Activated CD4-positive, alpha-beta T cell treated with anti-CD3 and anti-CD28 coated beads for 4 hours (primary cell): ENCODE measurements at places on chromosomes 2 and 18.

- no peak for DNase-seq
These were observed 390.5 kb downstream of the IRS1 start for GRCh38 chr2:226409134-226409533.

- no peak for DNase-seq
These were observed 38.7 kb upstream of the COL5A2 start for GRCh38 chr2:189218236-189218635.

DNA sequence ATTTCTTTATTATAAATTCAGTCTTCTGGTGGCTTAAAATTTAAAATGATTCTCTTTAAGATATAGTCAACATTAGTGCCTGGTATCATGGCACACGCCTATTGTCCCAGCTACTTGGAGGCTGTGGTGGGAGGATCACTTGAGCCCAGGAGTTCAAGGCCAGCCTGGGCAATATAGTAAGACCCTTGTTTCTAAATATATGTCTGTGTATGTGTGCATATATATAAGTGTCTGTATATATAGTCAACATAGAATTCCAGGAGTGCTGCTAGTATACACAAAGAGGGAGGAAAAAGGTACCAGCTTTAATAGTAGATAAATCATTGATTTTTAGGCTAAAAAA, 24.9 kb downstream of the EIF4E2 start:
- DNase-seq = no peak

DNA sequence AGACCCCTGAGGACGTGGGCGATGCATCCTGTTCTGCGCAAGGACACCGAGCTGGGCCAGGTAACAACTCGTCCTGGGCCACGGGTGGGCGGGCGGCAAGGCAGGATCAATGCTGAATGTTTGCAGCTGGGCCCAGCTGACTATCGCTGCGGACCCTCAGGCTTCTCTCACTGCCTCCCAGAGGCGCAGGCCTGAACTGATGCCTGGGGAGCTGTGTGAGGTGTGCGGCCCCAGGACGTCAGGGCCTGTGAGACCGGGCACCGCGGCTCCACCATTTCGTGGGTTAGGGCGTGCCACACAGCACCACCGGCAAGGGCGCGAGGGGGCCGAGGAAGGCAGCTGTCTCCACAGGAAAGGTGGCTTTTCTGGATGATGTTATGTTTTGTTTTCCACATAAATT, 307.4 kb downstream of the NDUFA10 start:
- DNase-seq = no peak

DNA sequence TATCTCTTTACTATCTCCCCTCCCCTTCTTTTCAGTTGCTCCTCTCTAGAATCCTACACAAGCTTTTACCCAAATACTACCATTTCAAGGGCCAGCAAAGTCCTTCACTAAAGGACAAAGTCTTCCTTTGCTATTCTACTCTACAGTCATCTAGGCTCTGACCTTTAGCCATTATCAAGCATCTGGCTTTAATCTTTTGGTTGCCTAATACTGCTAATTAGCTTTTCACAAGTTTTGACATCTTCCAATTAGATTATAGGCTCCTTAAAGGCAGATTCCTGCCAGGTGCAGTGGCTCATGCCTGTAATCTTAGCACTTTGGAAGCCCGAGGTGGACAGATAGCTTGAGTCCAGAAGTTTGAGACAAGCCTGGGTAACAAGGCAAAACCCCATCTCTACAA, 194.4 kb downstream of the SH3BP4 start:
- no peak for DNase-seq

- no peak for DNase-seq
These were observed 61.9 kb upstream of the TTC27 start for GRCh38 chr2:32565902-32566301.

GRCh38 chr2:216909541-216910210, 49.8 kb upstream of the TNP1 start:
- no peak for DNase-seq

- DNase-seq = no peak
These were observed 6.8 kb upstream of the GAL3ST2 start for GRCh38 chr2:241769819-241770184.

DNA sequence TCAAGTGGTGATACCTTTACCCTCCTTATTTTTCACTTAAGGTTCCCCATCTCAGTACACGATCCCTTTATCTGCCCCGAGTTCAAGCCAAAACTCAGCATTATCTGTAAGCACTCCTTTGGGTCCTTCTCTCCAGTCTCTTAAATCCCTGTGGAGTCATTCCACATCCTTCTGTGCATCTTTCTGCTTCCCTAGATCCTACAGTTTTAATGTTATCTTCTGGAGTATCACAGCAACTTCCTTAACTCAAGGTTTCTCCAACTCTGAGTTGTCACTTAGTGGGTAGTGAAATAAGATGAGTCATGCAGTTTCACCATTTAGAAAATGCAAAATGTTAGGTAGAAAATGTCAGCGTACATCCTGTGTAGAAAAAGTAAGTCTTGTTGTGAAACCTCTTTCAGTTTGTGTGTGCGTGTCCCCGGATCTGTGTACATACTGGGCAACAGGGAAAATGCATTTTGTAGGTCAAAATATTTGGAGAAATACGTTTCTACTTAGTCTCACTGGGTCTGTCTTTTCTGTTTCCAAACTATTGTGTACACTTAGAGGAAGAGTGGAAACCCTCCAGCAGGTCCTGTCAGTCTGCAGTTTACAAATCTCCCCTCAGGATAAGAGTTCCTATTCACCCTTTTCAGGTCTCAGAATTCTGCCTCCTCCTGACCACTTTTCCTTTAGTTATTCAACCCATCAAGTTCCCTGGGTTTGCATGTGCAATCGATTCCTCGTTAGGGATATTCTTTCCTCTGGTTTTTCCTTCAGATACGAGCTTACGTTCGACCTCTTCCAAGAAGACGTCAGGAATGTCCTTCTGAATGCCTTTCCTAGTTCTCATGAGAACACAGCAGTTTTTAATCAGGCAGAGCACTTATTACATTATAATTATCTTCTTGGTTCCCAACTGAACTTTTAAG, 154.8 kb downstream of the TGIF1 start:
- peak; percentile 38 for DNase-seq

DNA sequence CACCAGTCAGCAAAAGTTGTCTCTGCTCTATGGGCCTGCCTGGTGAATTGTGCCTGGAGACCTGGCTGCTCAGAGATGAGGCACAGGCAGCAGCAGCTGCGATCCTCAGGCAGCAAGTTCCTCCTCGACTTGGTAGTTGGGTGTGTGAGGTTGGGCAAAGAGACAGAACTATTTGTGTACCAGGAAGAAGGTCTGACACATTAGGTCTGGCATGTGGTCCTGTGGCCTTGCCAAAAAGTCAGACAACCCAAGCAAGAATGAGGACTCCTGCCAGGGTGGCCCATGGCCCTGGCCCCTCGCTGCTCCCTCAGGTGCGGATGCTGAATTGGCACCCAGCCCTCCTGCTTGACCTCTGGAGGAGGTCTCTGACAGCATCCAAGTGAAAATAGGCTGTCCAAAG, 192.7 kb downstream of the DYSF start:
- no peak for DNase-seq

GRCh38 chr18:48711651-48712486, 173.0 kb downstream of the CTIF start:
- DNase-seq = no peak

DNA sequence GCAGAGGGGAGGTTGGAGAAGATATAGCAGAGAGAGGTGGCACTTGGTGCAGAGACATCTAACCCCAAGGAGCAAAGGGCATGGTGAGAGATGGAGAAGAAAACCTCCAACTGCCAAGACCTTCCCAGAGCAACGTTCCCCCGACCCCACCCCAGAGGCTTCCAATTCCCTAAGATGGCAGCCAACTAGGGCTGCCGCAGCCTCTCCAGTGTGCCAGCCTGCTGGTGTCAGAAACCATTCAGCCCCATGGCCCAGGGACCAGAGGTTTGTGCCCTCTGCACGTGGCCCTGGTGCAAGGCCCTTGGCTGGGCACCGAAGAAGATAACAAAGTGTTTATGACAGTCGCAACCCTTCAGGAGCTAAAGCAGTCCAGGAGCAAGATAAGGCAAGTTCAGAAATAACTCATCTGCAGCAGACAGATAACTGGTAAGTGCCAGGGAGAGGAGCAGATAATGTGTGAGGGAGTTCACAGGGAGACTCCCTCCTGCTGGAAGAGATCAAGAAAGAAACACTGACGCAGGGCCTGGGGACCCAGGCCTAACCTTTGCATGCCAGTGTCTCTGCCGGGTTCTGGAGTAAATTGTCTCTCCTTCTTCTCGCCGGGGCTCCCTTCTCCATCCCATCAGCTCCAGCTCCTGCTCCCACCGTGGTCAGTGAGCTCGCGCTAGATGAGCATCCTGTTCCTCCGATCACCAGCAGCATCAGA, 66.1 kb upstream of the ID2 start:
- no peak for DNase-seq

- DNase-seq = no peak
These were observed 98.7 kb downstream of the PLEKHA3 start for GRCh38 chr2:178579006-178579405.

DNA sequence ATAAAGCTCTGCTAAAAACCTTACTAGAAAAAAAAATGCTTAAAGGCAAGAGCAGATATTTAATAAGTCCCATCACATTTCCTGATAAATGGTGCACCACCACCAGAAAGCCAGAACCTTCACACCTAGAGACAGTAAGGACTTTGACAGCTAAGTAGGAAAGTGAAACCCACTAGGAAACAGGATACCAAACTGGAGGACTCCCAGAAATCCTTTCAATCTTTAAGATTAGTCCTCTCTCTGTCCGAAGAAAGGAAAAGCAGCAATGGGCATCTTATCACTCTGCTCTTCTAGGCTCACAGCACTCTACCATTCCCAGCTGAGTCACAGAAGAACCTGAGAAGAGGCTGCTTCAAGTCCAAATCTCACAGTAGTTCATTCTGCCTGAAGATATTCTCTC, 3.7 kb downstream of the DYM start:
- no peak for DNase-seq

DNA sequence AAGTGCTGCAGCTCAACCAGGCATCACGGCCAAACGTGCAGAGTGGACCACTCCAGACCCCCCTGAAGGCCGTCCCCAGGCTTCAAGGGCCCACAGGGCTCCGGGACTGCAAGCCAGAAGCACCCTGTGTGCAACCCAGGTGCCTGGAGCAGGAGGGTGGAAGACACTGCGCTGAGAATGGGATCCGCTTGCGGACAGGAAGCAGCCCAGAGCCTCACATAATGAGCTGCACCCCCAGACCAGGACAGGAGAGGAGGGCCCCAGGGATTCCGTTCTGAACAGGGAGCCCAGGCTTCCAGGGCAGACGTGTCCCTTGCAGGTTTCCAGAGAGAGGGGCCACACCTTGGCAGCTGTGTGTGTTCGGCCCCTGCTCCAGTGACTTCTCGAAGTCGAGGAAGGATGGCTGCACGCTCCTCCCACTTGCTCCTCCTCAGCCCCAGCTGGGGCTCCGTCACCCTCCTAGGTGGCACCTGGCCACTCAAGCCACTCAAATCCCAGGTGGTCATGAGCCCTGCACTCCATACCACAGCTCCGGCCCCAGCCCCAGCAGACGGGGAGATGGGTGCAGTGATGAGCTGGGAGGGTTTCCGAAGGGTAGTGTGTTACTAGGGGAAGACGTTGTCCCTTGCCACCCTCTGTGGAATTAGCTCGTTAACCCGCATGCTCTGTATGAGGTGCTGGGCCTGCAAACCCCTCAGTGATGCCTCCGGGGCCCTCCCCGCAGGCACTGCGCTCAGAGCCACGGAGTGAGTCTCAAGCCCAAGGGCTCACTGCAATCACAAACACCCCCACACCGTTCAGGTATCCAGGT, 79.2 kb downstream of the NDUFA10 start:
- DNase-seq = no peak

GRCh38 chr2:234421-234820, 29.4 kb downstream of the SH3YL1 start:
- DNase-seq = no peak

GRCh38 chr2:7057865-7058400, 140.7 kb downstream of the RNF144A start:
- no peak for DNase-seq

DNA sequence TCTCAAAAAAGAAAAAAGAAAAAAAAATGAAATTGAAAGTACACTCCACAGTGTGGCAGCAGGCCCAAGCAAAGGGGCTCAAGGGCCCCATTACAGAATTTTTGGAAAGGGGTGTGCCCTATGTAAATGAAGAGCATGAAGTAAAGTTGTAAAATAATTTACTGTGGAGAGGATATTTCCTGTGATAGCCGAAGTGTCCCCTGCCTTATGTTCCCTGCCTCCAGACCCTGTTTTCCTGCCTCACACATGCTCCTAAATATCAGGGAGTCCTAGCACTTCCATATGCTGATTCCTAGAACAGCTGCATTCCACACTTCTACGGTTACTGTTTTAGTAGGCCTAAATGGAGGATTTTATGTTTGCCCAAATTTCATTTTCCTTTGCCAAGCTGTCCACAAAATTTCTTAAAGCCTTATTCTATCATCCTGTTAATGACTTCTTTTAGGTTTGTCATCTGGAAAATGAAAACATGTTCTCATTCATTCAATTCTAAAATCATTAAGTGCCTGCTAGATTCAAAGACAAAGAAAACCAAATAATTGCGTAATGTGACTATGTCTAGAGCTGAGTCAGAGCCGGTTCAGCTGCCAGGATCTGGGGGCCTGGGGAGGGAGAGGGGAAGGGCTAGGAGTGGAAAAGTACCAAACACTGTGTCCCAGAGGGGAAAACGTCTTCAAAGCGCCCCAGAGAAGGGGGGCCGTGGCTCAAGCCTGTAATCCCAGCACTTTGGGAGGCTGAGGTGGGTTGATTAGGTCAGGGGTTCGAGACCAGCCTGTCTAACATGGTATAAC, 25.9 kb upstream of the IMPA2 start:
- DNase-seq = no peak

GRCh38 chr2:71749671-71750101, 296.3 kb downstream of the DYSF start:
- DNase-seq = no peak

GRCh38 chr2:240789501-240790369, 30.3 kb downstream of the KIF1A start:
- no peak for DNase-seq

- DNase-seq = no peak
These were observed 229.1 kb upstream of the FN1 start for GRCh38 chr2:215664847-215665525.

DNA sequence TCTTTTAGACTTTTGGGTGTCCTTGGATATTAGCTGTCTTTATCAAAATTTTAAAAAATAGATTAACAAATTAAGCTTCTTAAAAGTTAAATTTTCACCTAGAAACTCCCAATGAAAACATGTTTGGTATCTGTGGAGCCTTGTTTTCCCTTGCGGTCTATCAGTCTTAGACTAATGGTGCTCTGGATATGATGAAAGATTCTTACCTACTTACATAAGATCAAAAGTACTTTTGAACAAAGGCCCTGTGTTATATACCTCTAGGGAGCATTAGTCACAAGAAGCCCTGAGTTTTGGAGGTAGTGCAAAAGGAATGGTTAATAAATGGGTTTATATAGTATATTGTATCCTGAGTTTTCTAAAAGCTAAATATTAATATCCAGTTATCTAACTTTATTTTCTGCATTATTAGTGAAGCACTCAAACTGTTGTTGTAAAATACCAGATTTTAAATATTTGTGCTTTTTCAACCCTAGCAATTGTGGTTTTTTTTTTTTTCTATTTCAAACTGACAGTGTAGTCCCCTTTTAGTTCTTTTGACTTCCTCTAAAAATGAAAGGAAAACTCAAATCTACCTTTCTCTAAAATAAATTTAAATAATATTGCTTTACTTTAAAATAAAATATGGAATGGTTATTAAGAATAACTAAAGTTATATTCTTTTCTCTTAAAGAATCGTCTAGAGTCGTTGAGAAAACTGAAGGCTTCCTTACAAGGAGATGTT, 18.1 kb downstream of the NDC80 start:
- no peak for DNase-seq
